ENCODE measurements at places on chromosomes 7 and 10.

DNA sequence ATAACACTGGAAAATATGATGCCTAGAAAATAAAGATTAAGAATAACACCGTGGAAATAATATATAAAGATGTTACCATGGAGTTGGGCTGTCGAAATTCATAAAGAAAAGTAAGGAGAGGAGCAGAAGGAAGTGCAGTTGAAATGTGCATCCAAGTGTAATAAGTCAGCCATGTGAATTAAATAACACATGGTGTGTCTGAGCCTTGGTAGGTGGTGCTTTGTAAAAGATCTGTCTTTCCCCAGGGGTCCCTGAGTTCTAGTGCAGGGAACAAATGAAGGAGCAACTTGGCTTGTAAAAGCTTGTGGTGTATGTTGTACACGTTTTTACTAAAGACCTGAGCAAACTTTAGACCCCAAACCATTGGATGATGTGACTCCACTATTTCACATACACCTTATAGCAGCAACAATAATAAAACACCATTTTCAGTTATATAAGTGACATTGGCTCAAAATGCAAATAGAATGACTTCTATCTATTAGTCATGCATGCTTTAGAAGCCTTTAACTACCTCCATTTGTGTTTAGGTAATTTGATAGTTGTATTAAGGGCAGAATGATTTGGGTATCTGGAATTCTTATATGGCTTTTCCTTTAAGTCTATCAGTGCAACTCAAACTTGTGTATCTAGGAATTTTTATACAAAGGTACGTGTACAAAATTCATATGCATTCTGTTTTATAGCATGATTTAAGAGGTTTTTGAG lies 11.3 kb downstream of the STARD3NL start:
- no peak for DNase-seq

GRCh38 chr7:47389171-47389922 lies 192.6 kb downstream of the TNS3 start:
- no peak for DNase-seq

GRCh38 chr10:28548781-28549498 lies 16.0 kb downstream of the WAC start:
- no peak for DNase-seq

DNA sequence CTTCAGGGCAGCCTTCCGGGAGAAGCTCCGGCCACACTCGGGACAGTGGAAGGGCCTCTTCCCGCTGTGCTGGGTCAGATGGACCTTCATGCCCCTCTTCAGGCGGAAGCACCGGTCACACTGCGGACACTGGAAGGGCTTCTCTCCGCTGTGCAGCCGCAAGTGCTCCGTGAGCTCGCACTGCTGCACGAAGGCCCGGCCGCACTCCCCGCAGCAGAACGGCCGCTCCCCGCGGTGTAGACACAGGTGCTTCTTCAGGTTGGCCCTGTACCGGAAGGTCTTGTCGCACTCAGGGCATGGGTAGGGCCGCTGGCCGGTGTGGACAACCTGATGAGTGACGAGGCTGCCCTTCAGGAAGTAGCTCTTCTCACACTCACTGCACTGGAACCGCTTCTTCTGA lies 14.2 kb upstream of the ZNF786 start:
- no peak for DNase-seq

- DNase-seq = no peak
These were observed 171.5 kb upstream of the SP4 start for GRCh38 chr7:21256310-21256877.

DNA sequence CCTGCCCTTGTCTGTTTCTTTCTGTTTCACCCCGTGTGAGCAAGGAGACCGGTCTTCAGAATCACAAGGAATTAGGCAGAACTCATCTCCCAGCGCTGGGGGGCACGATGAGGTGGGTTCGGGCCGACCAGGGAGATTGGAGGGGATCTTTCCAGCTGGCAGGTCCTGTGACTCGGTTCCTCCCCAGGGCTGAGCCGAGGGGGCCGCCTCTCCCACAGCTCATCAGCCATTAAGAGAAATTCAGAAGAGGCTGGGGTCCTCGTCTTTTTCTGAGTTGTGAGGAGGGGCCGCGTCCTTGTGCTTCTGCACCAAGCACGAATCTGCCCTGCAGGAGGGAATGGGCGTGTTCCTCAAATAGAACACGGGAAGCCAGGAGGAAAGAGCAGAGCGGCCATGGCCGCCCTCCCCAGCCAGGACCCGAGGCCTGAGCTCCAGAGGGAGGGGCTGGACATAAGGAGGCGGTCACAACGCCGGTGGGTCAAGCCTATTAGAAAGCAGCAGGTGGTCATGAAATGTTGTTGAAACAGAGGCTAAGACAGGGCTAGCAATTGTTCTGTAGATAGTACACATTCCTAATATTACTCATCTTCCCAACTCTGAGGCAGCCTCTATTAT lies 125.3 kb downstream of the ADARB2 start:
- no peak for DNase-seq

- no peak for DNase-seq
These were observed 8.6 kb downstream of the COL28A1 start for GRCh38 chr7:7527047-7527446.

DNA sequence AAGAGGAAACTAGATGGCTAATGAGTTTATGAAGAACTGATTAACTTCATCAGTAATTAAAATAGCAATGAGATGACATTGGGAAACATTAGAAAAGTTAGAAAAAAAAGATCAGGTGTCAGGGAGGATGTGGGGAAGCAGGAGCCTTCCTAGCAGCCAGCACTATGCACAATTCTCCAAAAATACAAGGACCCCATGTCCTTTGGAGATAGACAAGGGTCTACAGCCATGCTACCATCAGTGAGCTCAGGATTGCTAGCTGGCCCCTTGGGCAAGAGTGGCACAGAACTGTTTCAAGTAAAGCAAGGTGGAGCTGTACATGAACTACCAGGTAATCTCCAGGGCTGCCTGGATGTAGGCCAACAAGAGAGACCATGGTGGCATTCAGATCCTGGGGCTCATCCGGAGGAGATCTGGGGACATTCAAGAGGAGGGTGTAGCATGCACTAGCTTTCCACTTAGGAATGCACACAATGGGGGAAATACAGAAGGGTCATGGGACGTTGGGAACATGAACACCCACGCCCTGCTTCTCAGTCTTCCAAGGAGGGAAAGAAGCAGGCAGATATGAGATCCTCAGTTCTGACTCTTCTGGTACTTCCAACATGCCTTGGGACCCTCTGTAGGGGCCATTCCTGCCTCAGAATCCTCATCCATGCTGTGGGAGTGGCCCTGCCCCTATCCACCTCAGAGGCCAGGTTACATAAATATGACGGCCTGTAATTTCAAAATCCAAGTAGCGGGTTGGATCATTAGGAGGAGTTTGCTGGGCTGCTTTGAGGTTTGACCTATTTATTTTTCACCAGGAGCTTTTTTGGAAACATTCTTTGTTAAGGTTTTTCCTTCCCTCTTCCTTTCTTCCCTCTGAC lies 82.2 kb upstream of the HABP2 start:
- no peak for DNase-seq

DNA sequence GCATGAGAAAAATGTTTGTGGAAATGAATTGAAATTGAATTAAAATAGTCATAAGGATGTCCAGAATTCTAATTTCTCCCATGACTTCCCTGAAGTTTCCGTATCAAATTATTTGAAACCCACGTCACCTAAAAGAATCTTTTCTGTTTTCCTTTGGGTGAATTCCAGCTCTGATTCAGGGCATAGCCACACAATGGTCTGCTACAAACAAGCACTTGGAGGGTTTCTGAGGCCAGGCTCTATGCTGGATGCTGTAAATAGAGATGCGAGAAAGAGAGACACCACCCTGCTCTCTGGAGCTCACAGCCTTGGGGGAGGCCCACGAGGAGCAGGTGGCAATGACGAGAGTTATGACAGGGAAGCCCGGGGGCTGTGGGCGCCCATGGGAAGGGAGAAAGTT lies 33.6 kb downstream of the GHRHR start:
- no peak for DNase-seq

DNA sequence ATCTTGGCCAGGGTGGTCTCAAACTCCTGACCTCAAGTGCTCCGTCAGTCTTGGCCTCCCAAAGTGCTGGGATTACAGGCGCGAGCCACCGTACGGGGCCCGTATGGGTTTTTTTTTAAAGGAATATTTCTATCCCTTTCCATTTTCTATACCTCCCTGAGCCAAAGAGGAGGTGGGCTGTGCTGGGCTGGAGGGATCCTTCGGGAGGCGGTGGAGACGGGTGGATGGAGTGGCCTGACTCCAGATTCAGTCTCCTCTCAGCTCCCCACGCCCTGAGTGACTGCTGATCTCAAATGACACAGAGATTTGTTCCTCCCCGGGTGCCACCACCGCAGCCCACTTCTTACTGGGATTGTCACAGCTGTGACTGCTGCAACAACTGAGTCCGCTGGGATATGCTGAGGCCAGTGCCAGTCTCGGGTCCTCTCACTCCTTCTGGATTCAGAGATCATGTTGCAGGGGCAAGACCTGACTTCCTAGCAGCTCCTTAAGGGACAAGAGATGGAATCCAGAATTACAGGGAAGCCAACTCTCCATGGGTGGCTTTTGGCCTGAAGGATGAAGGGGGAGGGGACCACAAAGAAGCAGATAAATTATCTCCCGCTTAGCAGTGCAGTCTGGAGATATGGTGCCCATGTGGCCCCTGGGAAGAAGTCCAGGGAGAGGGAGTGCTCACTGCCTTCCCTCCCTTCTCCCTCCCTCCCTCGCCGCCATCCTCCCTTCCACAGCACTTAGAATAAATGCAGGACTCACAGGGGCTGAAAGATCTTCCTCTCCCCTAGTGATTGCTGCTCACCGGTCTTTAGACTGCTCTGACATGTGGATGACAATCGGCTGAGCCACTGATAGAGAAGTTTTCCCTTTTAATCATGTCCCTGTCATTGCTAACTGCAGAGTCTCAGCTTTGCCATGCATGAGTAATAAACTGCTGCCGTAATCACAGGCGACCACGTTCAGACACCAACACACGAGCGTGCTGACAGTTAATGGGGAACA lies 14.3 kb downstream of the GALNT17 start:
- DNase-seq = no peak

- no peak for DNase-seq
These were observed 4.6 kb downstream of the ITGB1 start for GRCh38 chr10:32953277-32953927.

DNA sequence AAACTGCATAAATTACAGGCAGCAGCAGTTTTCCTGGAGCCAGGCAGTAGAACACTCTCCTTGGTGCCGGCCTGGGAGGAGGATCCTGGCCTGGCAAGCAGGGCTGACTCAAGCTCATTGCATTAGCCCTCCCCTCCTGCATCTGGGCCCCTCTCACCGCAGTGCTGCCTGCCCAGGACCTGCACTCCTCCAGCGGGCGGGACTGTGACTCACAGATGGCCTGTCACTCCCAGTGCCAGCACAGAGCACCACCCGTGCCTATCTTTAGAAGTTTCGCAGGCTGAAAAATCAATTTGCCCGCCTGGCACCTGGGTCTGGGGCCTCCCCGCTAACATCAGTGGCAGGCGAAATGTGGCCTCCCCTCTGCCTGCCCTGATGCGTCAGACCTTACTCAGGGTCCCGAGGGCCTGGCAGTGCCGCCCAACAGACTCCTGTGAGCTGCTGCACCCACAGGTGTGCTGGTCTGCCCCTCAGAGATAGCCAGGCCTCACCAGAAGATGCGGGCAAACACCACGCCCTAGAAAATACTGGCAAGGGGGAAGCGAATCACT lies 123.8 kb downstream of the KCNMA1 start:
- DNase-seq = no peak

DNA sequence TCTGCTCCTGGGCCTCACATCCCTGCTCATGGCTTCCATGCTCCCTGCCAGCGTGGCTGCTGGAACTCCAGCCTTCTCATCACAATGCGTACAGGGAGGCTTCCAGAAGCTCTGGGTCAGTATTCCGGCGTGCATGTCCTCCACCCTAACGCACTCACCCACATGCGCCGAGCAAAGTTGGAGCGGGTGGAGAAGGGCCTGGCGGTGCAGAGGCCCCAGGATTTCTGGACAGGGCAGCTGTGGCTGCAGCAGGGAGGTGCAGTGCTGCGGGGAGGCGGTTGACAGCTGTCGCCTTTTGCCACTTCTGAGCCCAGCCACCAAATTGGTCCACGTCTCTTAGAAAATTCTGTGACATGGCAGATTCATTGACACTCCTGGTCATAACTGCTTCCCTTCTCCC lies 33.6 kb upstream of the FAM20C start:
- no peak for DNase-seq

DNA sequence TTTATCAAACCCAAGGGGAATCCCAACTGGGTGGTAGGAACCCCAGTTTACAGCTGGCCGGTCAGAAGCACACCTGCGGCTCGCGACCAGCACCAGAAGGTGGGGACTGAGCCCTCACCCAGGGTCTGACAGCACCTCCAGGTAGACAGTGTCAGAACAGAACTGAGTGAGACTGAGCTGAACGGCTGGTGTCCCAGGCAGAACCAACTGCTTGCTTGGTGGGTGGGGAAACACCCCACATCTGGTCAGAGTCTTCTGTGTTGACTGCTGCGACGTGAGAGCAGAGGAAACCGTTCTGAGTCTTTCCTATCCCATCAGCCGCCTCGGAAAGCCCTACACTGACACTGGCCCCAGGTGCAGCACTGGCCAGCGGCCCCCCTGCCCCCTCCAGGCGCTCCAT lies 160.7 kb downstream of the MAD1L1 start:
- DNase-seq = no peak

DNA sequence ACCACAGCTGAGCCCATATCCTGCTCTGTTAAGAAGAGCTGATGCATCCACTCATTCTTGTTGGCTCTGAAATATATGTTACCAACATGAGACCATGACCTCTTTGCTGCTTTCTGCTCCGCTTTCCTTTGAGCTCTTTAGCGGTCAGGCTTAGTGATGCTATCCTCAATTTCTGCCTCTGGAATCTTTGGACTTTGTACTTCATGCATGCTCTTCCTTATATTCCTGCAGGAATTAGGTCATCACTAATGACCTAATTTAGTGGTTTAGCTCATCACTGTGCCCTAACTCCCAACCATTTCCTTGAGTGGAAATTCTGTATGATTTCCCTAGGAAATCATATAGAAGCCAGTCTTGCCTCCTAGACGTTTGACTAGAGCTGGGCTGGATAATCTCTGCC lies 119.5 kb downstream of the AOAH start:
- DNase-seq = no peak

DNA sequence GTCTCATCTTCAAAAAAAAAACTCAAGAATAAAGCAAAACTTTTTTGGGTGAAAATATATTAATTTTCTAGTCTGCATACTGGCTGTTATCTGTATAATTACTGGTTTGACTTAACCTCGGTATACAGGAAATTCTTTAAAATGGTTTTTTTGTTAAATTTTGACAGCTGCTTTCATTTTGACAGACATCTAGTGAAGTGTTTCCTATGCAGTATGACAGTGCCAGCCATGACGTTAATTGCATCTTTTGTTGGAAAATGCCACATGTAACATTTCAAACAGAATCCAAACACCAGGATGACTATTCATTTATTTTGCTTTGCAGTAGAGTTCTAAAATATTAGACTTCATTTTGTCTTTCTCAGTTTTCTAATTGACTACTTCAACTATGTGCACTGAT lies 460.4 kb downstream of the NXPH1 start:
- no peak for DNase-seq

DNA sequence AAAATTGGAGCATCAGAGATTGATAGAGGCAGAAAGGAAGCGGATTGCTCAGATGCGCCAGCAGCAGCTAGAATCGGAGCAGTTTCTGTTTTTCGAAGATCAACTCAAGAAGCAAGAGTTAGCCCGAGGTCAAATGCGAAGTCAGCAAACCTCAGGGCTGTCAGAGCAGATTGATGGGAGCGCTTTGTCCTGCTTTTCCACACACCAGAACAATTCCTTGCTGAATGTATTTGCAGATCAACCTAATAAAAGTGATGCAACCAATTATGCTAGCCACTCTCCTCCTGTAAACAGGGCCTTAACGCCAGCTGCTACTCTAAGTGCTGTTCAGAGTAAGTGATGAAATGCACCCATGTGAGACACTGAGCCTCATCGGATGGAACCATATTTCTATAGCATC lies 33.1 kb downstream of the STAMBPL1 start:
- no peak for DNase-seq

- no peak for DNase-seq
These were observed 44.9 kb upstream of the ANK3 start for GRCh38 chr10:60434418-60435046.
